ENCODE measurements at places on chromosomes 1 and 21.

- DNase-seq, result no peak
Measured at GRCh38 chr1:205580923-205581180, 51.0 kb downstream of the ELK4 start.

DNA sequence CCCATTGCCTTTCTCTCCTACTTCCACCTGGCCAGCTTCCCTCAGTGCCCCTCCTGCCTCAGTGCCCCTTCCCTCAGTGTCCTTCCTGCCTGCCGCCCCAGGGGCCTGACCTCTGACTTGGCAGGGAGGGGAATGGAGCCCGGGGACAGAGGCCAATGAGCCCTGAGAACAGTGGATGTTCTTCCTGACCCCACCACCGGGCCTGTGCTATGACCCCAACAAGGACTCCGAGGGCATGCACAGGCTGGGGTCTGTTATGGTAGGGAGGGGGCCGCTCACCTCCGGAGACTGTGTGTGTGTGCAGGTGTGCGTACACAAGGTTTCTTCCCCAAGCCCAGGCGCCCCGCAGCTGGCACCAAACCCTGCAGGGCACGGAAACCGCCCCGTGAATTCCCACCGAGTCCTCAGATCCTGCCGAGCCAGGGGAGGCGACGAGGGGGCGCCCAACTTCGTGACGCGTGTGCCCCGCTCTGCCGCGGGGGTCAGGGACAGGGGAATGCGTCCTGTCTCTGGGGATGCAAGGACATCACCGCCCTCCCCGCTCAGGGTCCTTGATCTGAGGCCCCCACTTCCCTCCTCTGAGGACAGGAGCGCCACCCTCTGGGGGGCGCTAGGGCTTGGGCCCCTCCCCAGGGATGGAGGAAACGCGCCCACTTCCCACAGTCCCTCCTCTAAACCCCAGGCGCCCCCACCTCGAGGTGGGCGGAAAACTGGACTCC, 766 bp downstream of the RAP1GAP start:
- no peak for DNase-seq

DNA sequence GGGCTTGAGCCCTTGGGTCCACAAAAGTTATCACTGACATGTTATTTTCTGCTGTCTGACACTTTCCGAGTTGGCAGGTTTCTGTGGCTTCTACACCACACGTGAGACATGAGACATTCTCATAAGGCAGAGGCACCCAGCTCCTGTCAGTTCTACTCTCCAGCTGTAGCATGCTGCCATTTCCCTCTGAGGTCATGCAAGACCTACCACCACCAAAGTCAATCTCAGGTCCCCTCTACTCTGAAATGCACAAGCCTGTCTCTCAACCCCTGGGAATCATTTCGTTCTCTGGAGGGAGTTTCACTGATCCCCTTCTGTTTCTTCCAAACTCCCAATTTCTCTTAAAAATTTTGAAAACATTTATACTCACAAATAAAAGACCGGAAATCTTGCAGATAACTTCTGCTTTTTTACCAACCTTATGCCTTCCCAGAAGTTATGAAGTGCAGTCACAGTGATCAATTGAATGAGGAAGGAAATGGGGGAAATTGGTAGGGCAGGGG, 39.5 kb upstream of the CR2 start:
- peak; percentile 69 for DNase-seq

GRCh38 chr1:236921610-236922009, 82.6 kb downstream of the MT1HL1 start:
- no peak for DNase-seq

GRCh38 chr1:112196731-112197130, 199.3 kb upstream of the CTTNBP2NL start:
- DNase-seq, result no peak

GRCh38 chr1:21339356-21340229, 49.3 kb upstream of the ECE1 start:
- no peak for DNase-seq

- no peak for DNase-seq
Measured at GRCh38 chr1:39148942-39149341, 55.6 kb upstream of the MACF1 start.

DNA sequence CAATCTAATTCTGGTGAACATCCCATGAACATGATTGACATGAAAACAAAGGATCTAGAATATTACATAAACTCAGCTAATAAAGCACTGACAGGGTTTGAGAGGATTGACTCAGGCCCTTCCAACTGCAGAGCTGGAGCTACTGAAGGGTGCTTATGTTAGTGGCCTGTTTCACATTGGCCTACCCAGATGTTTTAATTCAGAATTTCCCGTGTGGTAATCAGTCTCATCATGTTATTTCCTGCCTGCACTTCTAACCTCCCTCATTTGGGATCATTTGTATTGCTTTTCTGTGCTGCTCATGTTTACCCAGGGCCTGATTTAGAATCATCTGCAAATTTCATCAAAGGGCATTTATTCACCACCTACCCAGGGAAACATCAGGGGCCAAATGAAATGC, 270.3 kb downstream of the PLPP3 start:
- no peak for DNase-seq

GRCh38 chr1:193069748-193070385, 10.5 kb downstream of the RO60 start:
- no peak for DNase-seq

- DNase-seq, result no peak
Measured at GRCh38 chr1:17881761-17882160, 126.6 kb downstream of the ACTL8 start.

GRCh38 chr1:29469457-29469856, 233.1 kb downstream of the PTPRU start:
- no peak for DNase-seq

GRCh38 chr1:76843821-76844464, 23.3 kb upstream of the ST6GALNAC5 start:
- DNase-seq, result no peak

- no peak for DNase-seq
Measured at GRCh38 chr1:70587872-70588366, 176.9 kb downstream of the CTH start.

GRCh38 chr1:227654431-227654830, 80.7 kb downstream of the JMJD4 start:
- DNase-seq, result no peak

- no peak for DNase-seq
Measured at GRCh38 chr1:42877380-42877779, 31.0 kb downstream of the ZNF691 start.

DNA sequence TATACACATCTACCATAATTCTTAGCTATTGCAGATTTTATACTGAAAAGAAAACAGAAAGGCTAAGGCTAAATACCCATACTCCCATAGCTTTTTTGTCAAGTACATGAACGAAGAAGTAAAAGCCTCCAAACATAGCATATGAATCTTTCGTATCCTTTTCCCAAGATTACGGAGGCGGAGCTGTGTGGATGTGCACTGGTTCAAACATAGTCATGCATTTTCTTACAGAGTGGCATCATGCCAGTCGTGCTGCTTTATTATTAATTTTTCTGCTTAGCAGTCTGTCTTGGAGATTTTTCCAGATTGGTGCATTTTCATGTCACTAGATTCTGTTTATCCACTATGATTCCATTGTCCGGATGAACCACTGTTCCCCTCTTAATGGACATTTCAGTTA, 118.7 kb upstream of the RUNX3 start:
- no peak for DNase-seq

DNA sequence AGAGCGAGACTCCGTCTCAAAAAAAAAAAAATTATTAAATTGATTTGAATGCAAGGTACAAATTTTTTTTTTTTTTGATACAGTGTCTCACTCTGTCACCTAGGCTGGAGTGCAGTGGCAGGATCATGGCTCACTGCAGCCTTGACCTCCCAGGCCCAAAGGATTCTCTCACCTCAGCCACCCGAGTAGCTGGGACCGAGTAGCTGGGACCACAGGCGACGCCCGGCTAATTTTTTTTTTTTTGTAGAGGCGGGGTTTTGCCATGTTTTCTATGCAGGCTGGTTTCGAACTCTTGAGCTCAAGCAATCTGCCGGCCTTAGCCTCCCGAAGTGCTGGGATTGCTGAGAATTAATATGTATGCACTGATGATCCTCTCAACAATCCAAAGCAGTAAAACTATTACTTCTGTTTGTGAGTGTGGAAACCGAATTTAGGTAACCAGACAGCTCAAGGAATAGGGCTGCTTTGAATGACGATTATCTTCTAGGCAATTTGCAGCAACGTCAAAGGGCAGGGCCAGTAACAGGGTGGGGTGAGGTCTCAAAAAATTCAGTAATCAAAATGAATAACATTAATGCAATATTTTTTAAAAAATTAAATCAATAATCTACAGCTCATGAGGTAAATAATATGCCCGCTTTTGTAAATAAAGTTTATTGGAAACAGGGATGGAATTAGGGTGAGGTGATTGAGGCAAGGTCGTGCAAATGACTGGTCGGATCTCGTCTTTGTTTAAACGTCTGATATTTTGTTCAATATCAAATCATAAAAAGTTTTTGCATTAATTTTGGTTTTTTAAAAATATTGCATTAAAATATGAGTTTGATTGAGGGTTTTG, 1.2 kb downstream of the CLSPN start:
- no peak for DNase-seq

DNA sequence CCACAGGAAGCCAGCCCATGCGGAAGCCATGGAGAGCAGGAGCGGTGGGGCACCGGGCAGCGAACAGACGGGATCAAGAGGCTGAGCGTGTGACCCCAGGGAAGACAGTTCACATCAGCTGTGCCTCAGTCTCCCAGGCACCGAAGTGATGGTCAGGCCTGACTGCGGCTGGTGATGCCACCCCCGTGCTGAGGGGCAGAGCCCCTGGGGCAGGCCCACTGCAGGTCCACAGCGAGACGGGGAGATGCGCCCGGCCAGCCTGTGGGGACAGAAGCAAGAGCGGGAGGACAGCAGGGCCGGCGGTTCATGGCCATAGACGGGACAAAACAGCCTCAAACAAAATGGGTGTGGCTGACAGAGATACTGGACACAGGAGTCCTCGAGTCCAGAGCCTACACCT, 93.8 kb downstream of the RIPK4 start:
- DNase-seq, result no peak

DNA sequence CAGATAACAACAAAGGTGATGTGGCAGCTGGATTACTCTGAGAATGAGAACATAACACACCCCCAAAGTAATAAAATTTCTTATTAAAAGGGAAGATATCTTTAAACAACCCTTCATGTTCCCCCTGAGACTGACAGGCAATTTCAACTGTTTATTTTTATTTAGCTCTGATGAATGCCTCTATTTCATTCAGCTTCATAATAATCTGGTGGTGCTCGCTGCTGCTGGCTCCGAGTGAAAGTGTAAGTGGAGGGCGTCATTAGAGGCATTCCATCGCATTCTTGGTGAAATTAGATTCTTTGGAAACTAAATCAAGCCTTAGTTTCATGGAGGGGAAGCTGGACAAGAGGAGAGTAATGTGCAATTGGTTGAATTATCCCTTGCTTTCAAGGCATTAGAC, 128.9 kb downstream of the GRIK1 start:
- no peak for DNase-seq

- DNase-seq, result no peak
Measured at GRCh38 chr1:207673399-207673798, 28.5 kb downstream of the CR1L start.

DNA sequence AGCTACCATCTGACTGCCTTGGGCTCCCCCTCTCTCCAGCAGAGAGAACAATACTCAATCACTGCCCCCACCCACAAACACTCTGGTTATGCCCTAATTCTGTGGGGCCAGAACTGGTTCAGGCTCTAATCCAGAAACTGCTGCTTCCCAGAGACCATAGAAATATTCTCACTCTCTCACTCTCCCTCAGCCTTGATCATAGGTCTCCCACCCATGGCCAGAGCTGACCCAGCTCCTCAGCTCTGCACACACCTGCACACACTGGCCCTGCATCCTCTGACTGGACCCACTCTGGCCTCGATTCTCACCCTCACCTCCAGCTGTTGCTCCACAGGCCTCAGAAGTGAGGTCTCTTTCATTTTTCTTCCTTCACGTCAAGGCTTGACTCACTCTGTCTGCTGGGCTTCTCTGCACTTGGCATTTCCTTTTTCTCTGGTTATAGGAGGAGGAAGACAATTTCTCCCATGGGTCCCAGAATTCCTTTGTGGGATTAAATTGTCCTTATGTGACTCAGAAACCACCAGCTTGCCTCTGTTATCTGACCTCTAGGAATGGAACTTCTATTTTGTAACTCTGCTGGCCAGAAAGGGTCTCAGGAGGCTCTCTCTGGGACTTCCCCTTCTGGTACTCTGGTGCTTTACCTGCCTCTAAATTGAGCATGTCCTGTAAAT, 15.6 kb upstream of the ZMYM6 start:
- DNase-seq, result no peak

- no peak for DNase-seq
Measured at GRCh38 chr1:208106218-208106617, 138.0 kb downstream of the PLXNA2 start.

- no peak for DNase-seq
Measured at GRCh38 chr1:67586596-67586995, 98.4 kb upstream of the GADD45A start.

DNA sequence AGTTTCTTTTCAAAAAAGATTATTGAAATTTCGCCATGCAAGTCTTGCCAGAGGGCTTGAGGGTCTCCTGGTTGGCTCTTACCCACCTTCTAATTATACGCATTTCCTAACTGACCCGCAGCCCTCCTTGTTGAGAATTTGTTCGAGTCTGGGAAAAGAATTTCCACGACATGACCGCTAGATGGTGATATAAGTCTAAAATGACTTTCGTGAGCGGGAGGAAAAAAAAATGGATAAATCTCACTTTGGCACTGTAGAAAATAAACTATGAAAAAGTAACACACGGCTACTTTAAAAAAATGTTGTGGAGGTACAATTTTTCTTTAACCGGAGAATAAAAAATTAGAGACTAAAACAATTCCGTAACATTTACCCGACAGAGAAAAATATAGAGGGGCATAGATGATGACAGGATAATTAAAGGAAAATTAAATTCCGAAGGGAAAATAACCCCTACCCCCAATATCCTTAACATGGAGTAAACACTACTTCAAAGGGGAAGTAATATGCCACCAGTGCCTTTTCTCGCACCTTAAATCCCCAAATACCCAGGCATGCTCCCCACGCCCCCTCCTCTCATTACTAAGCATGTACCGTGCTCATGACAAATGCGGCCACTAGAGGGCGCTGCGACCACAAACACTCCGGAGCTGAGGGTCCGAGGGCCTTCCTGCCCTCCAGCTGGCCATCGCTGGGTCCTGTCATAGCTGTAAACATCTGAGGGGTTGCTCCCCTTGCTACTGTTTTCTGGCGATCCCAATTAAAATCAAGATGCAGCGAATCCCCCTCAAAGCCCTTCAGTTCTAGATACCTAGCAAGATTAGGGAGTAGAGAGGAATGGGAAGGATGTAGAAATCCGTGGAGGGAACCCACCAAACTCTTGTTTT, 266.9 kb downstream of the ASTN1 start:
- DNase-seq, result peak; percentile 32

Measured in GM19239 (cell line).